ENCODE measurements at places on chromosomes 3 and 15.

GRCh38 chr15:49876401-49877038 lies 242.5 kb downstream of the ATP8B4 start:
- no peak for DNase-seq

- no peak for DNase-seq
Measured at GRCh38 chr3:56064684-56065083, 403.6 kb downstream of the ERC2 start.

DNA sequence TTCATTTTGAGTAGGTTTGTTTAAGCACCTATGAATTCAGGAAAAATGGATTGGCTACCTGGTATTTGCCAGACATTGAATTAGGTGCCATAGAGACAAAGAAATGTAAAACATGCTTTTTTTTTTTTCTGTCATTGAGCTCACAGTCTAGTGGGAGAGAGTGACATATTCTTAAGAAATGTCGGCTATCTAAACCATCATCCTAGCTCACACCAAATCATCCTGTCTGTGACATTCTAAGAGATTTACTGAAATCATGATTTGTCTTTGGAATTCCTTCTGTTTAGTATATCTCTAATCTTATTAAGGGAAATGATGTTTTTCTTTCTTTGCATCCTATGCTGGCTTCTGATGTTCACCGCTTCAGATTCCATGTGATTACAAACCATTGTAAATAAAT lies 59.5 kb upstream of the STXBP5L start:
- no peak for DNase-seq

GRCh38 chr3:99856437-99857220 lies 39.0 kb downstream of the CMSS1 start:
- DNase-seq, result no peak

GRCh38 chr3:128878011-128878457 lies 1.4 kb upstream of the ACAD9 start:
- no peak for DNase-seq

- no peak for DNase-seq
Measured at GRCh38 chr3:21573291-21573690, 177.7 kb downstream of the ZNF385D start.

DNA sequence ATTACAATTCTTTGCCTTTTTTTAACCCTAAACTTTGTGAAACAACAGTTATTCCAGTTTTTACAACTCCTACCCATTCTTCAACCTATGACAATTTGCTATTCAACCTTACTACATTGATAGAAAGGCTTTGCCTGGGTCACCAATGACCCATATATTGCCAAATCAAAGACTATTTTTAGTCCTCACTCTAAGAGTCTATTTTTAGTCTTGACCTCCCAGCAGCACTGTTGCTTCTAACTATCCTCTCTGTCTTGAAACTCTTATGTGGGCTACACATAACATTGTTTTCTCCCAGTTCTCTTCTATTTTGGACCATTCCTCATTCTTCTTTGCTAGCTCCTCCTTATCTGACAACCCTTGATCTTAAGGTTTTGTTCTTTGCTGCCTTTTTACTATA lies 71.4 kb downstream of the C3orf80 start:
- DNase-seq, result no peak

DNA sequence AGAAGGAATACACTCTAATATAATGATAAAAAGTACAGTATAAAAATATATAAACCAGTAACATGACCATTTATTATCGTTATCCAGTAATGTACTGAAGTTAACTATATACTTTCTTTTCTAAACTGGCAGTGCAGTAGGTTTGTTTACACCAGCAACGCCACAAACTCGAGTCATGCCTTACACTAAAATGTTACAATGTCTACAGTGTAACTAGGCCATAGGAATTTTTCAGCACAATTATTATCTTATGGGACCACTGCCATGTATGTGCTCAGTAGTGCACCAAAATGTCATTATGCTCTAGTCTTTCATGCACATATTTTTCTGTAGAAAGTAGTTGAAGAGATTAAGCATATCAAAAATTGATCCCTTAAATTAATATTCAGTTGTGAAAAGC lies 609.8 kb upstream of the BCHE start:
- no peak for DNase-seq

GRCh38 chr15:40279437-40280141 lies 3.3 kb downstream of the ANKRD63 start:
- DNase-seq, result no peak

GRCh38 chr3:27637346-27637995 lies 84.7 kb downstream of the EOMES start:
- no peak for DNase-seq

- no peak for DNase-seq
Measured at GRCh38 chr15:95192923-95193322, 961.6 kb downstream of the MCTP2 start.

- DNase-seq, result peak; percentile 35
Measured at GRCh38 chr3:44981220-44981619, 5.2 kb downstream of the EXOSC7 start.

DNA sequence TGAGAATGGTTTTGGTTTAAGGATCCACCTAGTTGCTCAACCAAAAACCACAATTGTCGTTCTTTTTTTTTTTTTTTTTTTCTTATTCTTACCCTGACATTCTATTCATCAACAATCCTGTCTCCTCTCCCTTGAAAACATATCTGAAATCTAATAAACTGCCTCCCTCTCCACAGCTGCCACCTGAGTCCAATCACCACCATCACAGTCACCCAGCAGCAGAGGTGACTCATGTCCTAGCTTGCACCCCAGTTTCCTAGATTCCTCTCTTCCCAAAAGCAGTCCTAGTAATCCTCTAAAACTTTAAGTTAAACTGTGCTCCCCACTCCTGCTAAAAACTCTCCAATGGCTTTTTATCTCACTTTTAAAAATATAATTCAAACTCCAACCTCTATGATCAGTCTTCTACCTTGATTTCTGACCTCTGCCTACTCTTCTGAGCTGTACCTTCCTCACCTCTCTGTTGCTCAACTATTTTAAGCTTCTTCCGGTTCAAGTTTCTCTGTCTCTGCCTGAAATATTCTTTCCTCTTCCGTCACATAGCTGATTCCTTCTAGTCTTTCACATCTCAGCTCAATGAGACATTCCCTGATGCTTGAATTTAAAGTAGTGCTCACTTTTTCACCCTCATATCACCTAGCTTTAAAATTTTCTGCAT lies 33.7 kb upstream of the RBMS3 start:
- DNase-seq, result no peak

GRCh38 chr3:136070334-136070733 lies 104.8 kb downstream of the PPP2R3A start:
- no peak for DNase-seq

DNA sequence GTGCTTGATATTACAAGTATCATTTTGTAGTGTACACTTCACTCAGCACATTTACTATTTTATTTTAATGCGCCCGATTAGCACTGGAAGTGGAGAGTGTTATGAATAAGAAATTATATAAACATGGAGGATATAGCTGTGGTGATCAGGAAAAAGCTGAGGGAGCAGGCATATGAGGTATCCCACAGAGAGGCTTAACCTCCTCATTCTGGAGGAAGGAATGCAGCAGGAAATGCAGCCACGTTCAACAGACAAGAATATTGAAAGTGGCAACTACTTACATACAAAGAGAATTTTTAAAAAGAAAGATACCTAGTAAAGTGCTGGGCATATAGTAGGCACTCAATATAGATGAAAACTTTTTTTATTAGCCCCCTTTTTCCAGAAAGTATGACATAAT lies 166.0 kb upstream of the SATB1 start:
- DNase-seq, result no peak

DNA sequence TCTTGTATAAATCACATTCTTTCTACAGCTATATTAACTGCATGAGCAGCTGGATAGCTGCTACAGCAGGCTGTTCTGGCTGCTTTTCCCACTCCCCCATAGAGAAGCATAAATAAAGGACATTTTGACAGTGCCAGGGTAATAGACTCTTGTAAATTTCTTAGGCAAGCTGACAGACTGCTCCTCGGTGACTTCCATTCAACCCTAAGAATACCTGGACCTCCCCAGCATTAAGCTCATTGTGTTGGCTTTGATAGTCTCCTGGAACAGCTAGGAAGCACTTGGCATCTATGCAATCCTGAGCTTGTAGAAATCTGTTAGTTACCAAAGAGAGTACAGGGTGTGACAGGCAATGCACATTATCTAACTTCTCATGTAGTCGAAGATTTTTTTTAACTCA lies 475.4 kb downstream of the AGBL1 start:
- no peak for DNase-seq

- DNase-seq, result no peak
Measured at GRCh38 chr15:92155934-92156333, 237.7 kb upstream of the ST8SIA2 start.

GRCh38 chr3:14267976-14268375 lies 89.4 kb downstream of the LSM3 start:
- DNase-seq, result no peak

GRCh38 chr3:32757618-32758374 lies 60.0 kb upstream of the TRIM71 start:
- DNase-seq, result no peak

- DNase-seq, result no peak
Measured at GRCh38 chr3:133988631-133989161, 41.0 kb downstream of the SLCO2A1 start.

- DNase-seq, result no peak
Measured at GRCh38 chr3:183911087-183911486, 26.4 kb upstream of the PARL start.

GRCh38 chr15:71790081-71790480 lies 20.3 kb upstream of the NR2E3 start:
- no peak for DNase-seq

- DNase-seq, result no peak
Measured at GRCh38 chr3:139235192-139235591, 108.6 kb upstream of the MRPS22 start.

GRCh38 chr3:194731506-194732073 lies 45.9 kb downstream of the FAM43A start:
- no peak for DNase-seq

- no peak for DNase-seq
Measured at GRCh38 chr3:69386556-69387385, 883 bp upstream of the FRMD4B start.

- DNase-seq, result no peak
Measured at GRCh38 chr3:170778240-170779217, 91.5 kb downstream of the RPL22L1 start.

- DNase-seq, result no peak
Measured at GRCh38 chr15:74006774-74007639, 12.5 kb downstream of the PML start.

- DNase-seq, result no peak
Measured at GRCh38 chr3:42367903-42368302, 42.5 kb downstream of the LYZL4 start.

GRCh38 chr3:41167722-41168497 lies 31.4 kb upstream of the CTNNB1 start:
- DNase-seq, result no peak

- no peak for DNase-seq
Measured at GRCh38 chr15:49248291-49248690, 78.2 kb downstream of the GALK2 start.

DNA sequence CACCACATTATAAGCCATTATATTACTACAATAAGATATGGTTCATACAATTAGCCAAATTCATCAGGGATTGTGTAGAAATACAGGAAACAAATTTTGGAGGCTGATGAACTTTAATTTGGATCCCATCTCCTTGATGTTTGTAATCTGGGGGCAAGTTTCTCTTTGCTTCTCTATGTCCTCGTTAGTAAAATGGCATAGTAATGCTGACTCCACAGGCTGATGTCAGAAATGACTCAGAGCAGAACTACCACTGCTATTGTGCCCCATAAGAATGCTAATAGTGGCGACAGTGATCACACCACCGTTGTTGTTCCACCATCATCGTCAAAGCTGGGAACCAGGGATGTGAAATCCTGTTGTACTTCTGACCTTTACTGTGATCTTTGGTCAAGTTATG lies 722.3 kb upstream of the LMCD1 start:
- DNase-seq, result no peak

GRCh38 chr3:39748002-39748401 lies 61.4 kb upstream of the MYRIP start:
- DNase-seq, result no peak

- no peak for DNase-seq
Measured at GRCh38 chr3:194777729-194778128, 92.0 kb downstream of the FAM43A start.

DNA sequence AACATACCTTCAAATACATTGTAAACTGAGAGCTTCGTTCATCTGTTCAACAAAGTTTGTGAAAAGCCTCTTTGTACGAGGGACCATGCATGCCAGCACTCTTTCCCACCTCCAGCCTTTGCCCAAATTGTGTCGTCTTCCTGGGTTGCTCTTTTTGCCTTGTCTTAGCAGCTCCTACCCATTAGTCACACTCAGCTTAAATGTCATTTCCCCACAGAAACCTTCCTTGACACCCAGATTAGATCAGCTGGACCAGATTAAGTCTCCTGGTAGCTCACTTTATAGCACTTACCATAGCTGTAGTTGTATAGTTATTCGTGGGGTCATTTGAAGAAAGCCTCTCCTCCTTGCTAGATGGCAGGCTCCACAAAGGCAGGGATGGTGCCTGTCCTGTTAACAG lies 24.1 kb upstream of the SNRK start:
- no peak for DNase-seq

DNA sequence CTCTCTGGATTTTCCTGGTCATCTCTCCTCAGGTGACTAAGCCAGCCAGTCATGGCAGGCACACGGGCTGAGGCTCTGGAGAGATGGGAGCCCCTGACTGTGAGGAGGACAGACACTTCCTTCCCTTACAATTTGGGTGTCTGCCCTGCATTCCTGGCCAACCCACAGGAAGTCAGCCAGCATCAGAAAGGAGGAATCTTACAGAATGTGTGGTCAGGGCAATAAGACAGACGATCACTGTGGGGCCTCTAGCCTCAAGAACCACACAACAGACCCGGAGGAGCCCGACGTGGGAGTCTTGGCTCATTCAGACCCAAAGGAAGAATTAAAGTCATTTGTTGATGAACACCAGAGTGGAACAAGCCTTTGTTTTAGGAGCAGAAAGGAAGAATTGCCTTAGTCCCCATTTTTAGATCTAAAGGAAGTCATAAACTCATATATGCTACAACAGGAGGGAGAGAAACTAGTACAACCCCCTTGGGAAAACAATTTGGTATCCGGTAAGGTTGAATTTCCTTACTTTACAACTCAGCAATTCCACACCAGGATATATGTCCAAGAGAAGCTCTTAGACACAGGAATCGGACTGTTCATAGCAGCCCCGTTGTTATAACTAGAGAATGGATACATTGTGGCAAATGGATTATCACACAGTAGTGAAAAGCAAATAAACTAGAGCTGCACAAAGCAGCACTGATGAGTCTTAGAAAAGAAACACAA lies 62.2 kb downstream of the ABTB1 start:
- peak; percentile 78 for DNase-seq

DNA sequence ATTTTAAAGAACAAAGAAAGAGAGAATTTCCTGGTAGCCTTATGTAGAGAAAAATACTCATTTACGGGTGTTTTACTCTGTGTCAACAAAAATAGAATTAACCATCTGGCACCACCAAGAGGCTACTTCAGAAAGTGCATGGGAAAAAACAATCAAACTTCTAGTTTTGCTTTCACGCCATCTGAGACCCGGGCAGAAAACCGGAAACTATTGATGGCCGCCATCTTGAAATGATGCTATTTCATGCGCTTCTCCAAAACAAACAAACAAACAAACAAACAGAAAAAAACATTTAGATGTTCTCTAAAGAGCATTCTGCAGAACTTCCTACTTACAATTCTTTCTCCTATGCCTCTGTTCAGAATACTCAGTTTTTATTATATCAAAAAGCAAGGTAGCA lies 49.4 kb upstream of the SYNPR start:
- no peak for DNase-seq

GRCh38 chr15:60973637-60974415 lies 255.3 kb downstream of the RORA start:
- DNase-seq, result no peak

- no peak for DNase-seq
Measured at GRCh38 chr3:108053483-108053882, 37.3 kb downstream of the CD47 start.

GRCh38 chr15:44084171-44084570 lies 110.9 kb downstream of the FRMD5 start:
- no peak for DNase-seq

Data from GF-D8 (cell line).